ENCODE measurements at places on chromosomes 4 and X. TPM values are rescaled to one million over a fixed set of nuclear protein-coding genes. Genes with fewer than 3 reads are reported as not detected.

KCND1 gene
- 0.66 TPM for total RNA-seq

P2RY4 gene
- total RNA-seq, result 0.44 TPM

RAB33A gene
- 8.0 TPM for total RNA-seq

NLGN4X gene
- 0.35 TPM for total RNA-seq

ADGRG4 gene
- not detected for total RNA-seq

CFAP47 gene
- not detected for total RNA-seq

BEX1 gene
- not detected for total RNA-seq

LINC00632 gene
- total RNA-seq, result not detected

DNA sequence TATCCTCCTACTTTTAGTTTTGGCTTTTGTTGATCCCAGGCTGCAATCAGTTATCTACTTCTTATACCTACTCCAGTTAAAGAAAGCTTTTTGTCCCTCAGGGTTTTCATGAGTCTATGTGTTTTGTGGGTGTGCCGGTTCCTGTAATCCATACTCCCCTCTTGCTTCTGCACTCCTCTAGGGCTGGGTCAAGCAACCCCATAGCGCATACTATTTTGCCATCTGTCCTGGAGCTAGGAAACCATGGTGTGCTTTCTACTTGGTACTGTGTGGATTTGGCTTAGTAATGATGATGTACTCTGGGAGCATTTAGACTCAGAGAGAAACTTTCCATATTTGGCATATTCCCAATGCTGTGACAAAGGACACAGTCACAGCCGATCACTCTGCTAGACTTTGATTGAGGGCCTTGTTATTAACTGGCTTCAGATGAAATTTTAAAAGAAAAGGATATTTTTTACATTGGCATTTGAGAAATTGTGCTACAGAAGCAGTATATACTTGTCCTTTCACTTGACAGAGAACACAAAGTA is 86.1 kb upstream of the GRXCR1 start:
- no peaks in the 10 kb centered on the region for H3K4me1 ChIP-seq
- no peak overlapping the region for H3K27ac ChIP-seq
- no peak for DNase-seq
- H3K36me3 ChIP-seq, result no peaks in the 10 kb centered on the region

DNA sequence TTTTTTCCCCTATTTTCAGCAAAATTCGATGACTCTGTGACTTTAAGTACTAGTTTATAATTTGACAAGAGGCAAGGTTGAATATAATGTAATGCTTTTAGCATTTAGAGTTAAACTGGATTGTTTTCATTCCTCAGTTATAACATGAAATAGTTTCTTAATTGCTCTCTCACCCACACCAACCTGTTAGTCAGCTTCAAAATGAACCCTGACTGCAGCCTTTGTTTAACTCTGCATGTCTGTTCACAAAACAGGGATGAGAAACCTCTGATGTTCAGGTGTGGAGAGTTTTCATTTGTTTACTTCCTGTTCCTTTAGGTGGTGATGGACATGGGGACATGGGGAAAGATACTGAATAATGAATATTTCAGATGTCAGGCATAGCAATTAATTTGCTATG is 49.9 kb upstream of the MND1 start:
- no peak for DNase-seq
- H3K36me3 ChIP-seq, result peaks cover 19% of the 10 kb centered on the region
- H3K27ac ChIP-seq, result no peak overlapping the region
- no peak overlapping the region for H3K4me3 ChIP-seq
- no peaks in the 10 kb centered on the region for H3K27me3 ChIP-seq
- H3K4me1 ChIP-seq, result no peaks in the 10 kb centered on the region

DNA sequence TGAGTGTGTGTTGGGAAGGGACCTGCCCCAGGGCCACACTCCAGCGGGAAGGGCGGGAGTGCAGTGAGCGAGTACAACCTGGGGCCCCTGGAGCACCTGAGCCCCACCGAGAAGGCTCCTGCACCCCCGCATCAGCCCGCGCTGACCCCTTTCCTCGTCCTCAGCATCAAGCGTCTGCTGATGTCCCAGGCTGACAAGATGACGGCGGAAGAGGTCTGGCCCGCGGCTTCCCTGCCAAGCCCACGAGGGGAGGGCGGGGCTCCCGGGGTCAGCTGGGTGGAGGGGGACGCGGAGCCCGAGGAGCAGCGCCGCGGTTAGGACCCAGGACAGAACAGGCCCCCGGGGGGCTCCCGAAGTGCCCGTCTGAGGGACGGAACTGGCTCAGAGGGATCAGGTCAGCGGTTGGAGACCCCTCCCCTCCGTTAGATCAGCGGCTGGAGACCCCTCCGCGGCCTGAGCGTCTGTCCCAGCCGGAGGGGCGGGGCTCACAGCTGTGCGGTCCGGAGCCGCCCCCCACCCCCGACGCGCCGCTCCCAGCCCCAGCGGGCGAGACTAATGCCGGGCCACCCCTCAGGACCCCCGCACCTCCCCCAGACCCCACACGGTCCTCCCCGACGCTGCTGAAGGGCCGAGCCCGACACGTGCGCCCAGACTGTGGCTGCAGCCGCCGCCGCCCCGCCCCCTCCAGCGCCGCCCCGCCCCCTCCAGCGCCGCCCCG is 6.7 kb downstream of the MYL5 start:
- H3K4me1 ChIP-seq, result peaks cover 29% of the 10 kb centered on the region
- H3K27ac ChIP-seq, result peak overlapping the region; percentile 30
- H3K27me3 ChIP-seq, result no peaks in the 10 kb centered on the region
- DNase-seq, result peak; percentile 54

DNA sequence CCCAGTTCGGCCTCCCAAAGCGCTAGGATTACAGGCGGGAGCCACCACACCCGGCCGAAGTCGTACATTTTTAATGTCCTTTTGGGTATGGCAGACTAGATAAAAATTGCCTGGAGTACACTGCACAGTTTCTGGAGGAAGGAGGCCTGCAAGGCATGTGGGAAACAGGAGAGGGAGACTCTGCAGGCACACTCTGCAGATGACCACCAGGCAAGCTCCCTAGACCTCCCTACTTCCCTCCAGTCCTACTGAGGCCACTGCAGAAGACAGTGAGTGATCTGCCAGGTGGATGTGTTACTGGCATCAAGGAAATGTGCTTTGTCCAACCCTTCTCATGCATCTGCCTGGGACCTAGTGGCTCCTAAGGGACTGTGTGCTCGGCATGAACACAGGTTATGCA is 11.4 kb downstream of the PDLIM3 start:
- H3K4me1 ChIP-seq, result no peaks in the 10 kb centered on the region
- H3K27me3 ChIP-seq, result peaks cover 22% of the 10 kb centered on the region
- no peak overlapping the region for H3K27ac ChIP-seq
- H3K36me3 ChIP-seq, result no peaks in the 10 kb centered on the region

GRCh38 chr4:19579608-19580007 is 672.1 kb upstream of the SLIT2 start:
- H3K4me1 ChIP-seq, result peaks cover 3% of the 10 kb centered on the region
- no peak overlapping the region for H3K4me3 ChIP-seq
- no peak for DNase-seq
- no peaks in the 10 kb centered on the region for H3K36me3 ChIP-seq
- H3K27me3 ChIP-seq, result no peaks in the 10 kb centered on the region
- no peak overlapping the region for H3K27ac ChIP-seq

GRCh38 chrX:19991350-19991718 is 473 bp upstream of the BCLAF3 start:
- peak overlapping the region; percentile 85 for H3K27ac ChIP-seq
- peaks cover 4% of the 10 kb centered on the region for H3K36me3 ChIP-seq
- peaks cover 15% of the 10 kb centered on the region for H3K4me1 ChIP-seq
- DNase-seq, result no peak

DNA sequence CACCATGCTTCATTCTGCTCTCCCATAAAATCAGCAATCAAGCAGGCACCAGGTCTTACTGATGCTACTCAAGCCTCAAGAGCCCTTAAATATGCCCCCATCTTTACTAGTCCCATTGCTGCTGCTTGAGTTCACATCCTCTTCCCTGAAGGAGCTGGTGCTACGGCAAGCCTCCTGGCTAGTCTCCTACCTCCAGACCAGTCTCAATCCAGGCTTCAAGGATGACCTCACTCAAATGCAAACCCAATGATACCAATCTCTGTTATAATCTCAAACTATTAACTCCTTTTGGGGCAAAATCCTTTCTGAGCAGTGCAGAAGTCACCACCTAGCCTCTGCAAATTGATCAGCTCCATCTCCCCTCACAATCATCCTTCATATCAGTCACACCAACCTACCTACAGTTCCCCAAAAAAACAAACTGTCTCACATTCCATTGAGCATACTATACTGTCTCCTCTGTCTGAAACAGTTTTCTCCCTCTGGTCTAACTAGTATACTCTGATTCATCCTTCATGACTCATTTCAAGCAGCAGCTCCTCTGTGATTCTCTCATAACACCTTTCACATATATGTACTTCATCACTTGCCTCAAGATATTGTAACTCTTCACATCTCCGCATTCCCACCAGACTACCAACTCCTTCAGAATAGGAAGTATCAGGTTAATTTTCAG is 30.0 kb downstream of the PAPSS1 start:
- peaks cover 45% of the 10 kb centered on the region for H3K36me3 ChIP-seq
- H3K27me3 ChIP-seq, result no peaks in the 10 kb centered on the region

DNA sequence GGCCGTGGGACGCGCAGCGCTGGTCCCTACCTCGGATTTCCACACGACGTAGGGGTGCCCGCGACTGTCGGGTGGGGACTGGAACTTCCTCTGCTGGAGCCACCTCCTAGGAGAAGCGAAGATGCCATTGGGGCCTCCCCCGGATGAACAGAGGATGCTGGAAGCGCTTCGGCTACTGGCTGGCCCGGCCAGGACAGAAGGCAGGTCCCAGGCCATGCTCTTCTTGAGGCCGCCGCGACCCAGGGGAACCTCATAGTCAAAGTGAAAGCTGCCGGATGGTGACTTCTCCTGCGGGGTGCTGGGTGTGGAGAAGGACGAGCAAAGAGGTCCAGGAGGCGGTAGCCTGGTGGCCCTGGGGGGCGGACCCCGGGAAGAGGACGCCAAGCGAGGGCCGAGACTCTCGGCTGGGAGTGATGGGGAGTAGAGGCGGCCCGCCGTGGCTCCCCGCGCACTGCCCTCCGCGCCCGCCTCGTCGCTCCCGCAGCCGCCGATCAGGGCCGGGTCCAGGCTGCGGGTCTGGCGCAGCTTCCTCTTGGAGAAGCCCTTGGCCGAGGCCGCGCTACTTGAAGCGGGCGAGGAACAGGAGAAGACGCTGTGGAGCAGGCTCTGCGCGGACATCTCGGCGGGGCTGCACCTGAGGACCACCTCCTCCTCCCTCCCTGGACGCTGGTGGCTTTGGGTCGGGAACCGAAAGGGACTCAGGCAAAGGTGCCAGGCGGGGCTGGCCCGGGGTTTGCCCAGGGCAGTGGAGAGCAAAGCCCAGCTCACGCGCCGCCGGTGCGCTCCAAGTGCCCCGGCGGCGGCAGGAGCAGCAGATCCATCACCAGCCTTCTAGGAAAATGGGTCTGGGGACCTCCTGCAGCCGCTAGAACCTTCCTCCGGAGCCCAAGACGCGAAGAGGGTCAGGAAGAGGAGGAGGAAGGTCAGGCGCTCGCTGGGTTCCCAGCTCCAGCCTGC is 1.2 kb downstream of the ARHGAP6 start:
- no peaks in the 10 kb centered on the region for H3K36me3 ChIP-seq
- no peak for DNase-seq
- H3K4me3 ChIP-seq, result no peak overlapping the region
- H3K27ac ChIP-seq, result no peak overlapping the region

DNA sequence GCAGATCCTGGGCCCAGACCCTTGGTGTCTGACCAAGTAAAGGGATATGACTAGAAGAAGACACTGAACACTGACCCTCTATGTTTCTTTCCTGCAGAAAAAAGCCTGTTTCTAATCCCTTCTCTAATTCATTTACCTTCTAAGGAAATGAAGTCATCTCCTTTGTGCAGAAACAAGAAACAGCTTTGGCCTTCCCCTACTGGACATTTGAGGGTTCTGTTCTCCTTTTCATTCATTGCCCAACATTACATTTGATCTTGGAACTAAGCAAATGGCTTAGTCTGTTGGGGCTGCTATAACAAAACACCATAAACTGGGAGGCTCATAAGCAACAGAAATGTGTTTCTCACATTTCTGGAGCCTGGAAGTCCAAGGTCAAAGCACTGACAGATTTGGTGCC is 20.0 kb downstream of the HCCS start:
- H3K27ac ChIP-seq, result no peak overlapping the region
- peaks cover 4% of the 10 kb centered on the region for H3K4me1 ChIP-seq
- DNase-seq, result no peak
- H3K36me3 ChIP-seq, result no peaks in the 10 kb centered on the region
- H3K27me3 ChIP-seq, result no peaks in the 10 kb centered on the region
- no peak overlapping the region for H3K4me3 ChIP-seq

GRCh38 chrX:82813671-82814078 is 694.4 kb upstream of the POU3F4 start:
- no peak overlapping the region for H3K4me3 ChIP-seq
- H3K36me3 ChIP-seq, result no peaks in the 10 kb centered on the region
- no peaks in the 10 kb centered on the region for H3K4me1 ChIP-seq
- H3K27me3 ChIP-seq, result no peaks in the 10 kb centered on the region

GRCh38 chrX:135931644-135932487 is 38.4 kb downstream of the SAGE1 start:
- no peaks in the 10 kb centered on the region for H3K36me3 ChIP-seq
- H3K27ac ChIP-seq, result no peak overlapping the region
- DNase-seq, result peak; percentile 15
- no peaks in the 10 kb centered on the region for H3K27me3 ChIP-seq
- no peaks in the 10 kb centered on the region for H3K4me1 ChIP-seq

DNA sequence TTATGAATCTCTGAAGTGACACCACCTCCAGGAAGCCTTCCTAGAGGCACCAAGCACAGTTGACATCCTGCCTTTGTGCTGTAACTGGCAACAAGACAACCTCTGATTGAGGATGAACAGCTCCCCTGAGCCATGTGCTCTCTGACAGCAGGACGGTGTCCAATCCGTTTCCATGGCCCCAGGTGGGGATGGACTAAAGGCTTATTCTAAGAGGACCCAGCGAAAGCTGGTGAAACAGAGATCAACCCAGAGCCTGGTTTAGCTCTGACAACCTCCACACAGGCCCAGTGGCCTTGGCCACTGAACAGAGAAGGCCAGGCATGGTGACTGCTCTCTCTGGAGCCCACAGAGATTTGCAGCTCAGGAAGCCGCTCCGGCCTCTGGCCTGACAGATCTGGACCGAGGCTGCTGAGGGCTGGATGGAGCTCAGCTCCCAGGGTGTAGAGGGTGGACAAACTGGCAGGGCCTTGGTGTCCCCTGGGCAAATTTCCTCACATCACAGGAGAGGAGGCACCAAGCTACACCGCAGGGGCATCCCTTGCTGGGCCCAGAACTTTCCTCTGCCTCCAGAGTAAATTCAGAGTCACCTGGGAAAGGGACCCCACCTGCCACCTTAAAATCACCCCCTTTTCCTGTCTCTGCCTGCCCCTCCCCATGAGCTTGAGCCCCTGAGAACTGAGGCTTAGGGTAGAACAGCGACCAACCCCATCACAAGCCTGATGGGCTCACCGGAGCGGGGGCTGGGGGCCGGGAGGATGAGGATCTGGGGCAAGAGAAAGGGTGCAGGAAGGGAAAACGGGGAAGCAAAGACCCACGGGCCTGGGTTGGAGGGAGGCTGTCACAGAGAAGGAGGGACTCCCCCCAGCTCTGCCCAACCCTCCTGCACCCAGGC is 40.2 kb downstream of the HMX1 start:
- DNase-seq, result peak; percentile 9
- H3K27ac ChIP-seq, result no peak overlapping the region

- H3K4me3 ChIP-seq, result no peak overlapping the region
- no peak for DNase-seq
- no peaks in the 10 kb centered on the region for H3K4me1 ChIP-seq
- H3K27ac ChIP-seq, result no peak overlapping the region
- peaks cover 10% of the 10 kb centered on the region for H3K27me3 ChIP-seq
Observed at GRCh38 chr4:169840554-169840953, 82.8 kb upstream of the HPF1 start.
